BJ (cell line): ENCODE measurements at places on chromosomes 6 and 20. TPM values are rescaled to one million over a fixed set of nuclear protein-coding genes. Genes with fewer than 3 reads are reported as not detected.

DEF6 gene
- 3.7 and 4.1 TPM in 2 replicates for polyA plus RNA-seq

CALHM5 gene
- 4.4 and 6.6 TPM in 2 replicates for polyA plus RNA-seq

ZBTB22 gene
- polyA plus RNA-seq = 10.6 and 13.6 TPM in 2 replicates

F13A1 gene
- polyA plus RNA-seq = not detected in 2 replicates

SLC17A2 gene
- polyA plus RNA-seq = not detected in 2 replicates

GDAP1L1 gene
- not detected in 2 replicates for polyA plus RNA-seq

RAET1E gene
- 0.22 and 0.31 TPM in 2 replicates for polyA plus RNA-seq

PNPLA1 gene
- polyA plus RNA-seq = not detected in 2 replicates

TEAD3 gene
- 22.5 and 40.6 TPM in 2 replicates for polyA plus RNA-seq

ITPR3 gene
- polyA plus RNA-seq = 8.6 and 16.6 TPM in 2 replicates

IMPG1 gene
- polyA plus RNA-seq = not detected in 2 replicates

SPATS1 gene
- not detected in 2 replicates for polyA plus RNA-seq

PGC gene
- polyA plus RNA-seq = not detected in 2 replicates

NKX2-4 gene
- not detected in 2 replicates for polyA plus RNA-seq

IPCEF1 gene
- polyA plus RNA-seq = 0.02 and 0.10 TPM in 2 replicates

PI16 gene
- polyA plus RNA-seq = 0.09 and 0.21 TPM in 2 replicates

ATP9A gene
- polyA plus RNA-seq = 23.2 and 26.0 TPM in 2 replicates

GFRA4 gene
- polyA plus RNA-seq = not detected in 2 replicates

OOEP gene
- polyA plus RNA-seq = not detected in 2 replicates

DNA sequence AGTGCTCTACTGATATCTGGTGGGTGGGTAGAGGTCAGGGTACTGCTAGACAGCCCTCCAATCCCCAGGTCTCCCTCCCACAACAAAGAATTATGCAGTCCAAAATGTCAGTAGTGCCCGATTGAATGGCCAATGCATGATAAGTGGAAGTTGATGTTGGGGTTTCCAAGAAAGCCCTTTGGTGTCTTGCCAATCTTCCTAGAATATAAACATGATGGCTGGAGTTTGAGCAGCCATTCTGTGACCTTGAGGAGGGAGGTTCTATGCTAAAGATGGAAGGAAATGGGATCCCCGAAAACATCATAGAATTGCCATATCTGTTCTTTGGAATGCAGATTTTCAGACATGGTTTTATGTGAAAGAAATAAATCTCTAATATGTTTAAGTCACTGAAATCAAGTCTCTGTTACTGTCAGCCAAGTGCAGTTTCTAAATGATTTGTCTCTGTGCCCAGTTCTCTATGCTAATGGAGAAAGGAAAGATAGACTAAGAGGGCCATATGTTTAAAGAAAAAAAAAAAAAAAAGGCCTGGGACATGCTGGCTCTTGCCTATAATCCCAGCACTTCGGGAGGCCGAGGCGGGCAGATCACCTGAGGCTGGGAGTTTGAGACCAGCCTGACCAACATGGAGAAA lies 32.8 kb upstream of the PTPN1 start:
- DNase-seq = no peak

DNA sequence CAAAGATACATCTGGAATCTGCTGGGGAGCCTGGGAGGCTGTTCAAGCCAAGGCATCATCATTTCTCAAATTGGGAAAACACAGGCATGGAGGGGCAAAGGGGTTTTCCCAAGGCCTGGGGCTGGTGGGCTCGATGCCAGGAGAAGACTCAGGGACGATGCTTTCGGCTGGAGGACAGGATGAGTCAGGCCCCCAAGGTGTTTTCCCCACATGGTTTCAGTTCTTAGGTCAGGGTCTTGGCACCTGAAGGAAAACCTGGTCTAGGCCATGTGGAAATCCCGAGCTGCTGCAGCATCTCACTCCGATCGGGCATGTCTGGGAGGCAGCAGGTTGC lies 348.1 kb downstream of the CDC5L start:
- DNase-seq = no peak

DNA sequence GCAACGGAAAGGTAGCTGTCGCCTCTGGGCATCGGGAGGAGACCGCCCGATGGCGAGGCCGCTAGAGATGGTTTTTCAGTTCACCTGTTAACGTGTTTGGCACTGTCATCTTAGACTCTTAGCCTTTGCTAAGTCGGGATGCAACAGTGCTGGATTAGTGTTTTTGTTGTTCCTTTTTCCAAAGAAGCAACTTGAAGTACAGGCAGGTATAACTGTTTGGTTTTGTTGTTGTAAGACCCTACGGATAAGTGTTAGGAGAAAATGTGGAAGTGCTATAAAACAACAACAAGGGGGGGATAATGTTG lies 723 bp downstream of the MANEA start:
- DNase-seq = no peak

- no peak for DNase-seq
These were observed 48.9 kb upstream of the BHLHE23 start for GRCh38 chr20:63055575-63056235.

DNA sequence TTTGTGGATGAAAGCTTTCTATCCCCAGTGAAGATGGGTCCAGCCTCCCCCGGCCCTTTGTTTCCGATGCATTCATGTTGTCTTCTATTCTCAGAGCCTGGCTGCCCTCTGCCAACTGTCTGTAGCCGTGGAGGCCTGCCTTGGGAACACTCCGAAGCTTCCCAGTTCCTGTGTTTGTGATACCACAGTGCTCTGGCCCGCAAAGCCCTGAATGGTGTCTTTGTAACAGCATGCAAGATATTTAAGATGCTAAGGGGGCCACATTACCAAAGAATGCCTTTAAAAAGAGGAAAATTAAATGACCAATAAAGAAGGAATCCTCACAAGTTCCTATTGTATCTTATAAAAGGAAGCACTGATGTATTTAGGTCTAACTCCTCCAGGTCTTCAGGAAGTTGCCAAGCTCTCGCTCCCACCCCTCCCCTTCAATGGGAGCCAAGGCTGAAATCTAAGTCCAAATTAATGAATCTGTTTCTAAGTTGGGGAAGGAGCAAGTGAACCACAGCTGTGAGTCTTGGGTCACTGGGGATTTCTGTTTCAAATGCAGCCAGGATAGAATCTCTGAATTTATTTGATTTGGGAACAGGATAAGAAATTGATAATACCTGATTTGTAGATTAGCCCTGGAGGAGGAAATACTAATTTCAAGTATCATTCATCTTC lies 596.1 kb downstream of the QKI start:
- DNase-seq = no peak

DNA sequence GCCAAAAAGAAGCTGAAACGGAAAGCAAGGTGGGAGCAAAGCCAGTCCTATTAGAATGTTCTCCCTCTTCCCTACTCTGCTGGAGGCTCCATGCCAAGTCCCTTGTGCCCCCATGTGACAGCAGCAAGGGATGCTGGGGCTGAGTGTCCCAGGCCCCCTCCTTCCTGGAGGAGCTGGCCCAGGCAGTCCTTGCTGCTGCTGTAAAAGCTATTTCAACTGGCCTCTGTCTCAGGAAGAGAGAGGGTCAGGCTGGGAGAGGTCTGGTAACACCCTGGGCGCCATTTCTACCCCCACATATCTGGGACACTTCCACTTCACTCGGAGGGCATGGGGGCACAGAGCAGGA lies 25.0 kb downstream of the TTBK1 start:
- no peak for DNase-seq

GRCh38 chr20:32050851-32051556 lies 1.0 kb upstream of the HCK start:
- DNase-seq = no peak

DNA sequence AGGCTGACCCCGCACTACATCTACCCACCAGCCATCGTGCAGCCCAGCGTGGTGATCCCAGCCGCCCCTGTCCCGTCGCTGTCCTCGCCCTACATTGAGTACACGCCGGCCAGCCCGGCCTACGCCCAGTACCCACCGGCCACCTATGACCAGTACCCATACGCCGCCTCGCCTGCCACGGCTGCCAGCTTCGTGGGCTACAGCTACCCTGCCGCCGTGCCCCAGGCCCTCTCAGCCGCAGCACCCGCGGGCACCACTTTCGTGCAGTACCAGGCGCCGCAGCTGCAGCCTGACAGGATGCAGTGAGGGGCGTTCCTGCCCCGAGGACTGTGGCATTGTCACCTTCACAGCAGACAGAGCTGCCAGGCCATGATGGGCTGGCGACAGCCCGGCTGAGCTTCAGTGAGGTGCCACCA lies 16.4 kb downstream of the RBM38 start:
- no peak for DNase-seq

- DNase-seq = no peak
These were observed 39.8 kb downstream of the SNX5 start for GRCh38 chr20:17928633-17929311.

GRCh38 chr6:148316308-148316707 lies 26.3 kb upstream of the SASH1 start:
- DNase-seq = no peak

GRCh38 chr20:43789593-43789992 lies 62.8 kb upstream of the GTSF1L start:
- DNase-seq = no peak

DNA sequence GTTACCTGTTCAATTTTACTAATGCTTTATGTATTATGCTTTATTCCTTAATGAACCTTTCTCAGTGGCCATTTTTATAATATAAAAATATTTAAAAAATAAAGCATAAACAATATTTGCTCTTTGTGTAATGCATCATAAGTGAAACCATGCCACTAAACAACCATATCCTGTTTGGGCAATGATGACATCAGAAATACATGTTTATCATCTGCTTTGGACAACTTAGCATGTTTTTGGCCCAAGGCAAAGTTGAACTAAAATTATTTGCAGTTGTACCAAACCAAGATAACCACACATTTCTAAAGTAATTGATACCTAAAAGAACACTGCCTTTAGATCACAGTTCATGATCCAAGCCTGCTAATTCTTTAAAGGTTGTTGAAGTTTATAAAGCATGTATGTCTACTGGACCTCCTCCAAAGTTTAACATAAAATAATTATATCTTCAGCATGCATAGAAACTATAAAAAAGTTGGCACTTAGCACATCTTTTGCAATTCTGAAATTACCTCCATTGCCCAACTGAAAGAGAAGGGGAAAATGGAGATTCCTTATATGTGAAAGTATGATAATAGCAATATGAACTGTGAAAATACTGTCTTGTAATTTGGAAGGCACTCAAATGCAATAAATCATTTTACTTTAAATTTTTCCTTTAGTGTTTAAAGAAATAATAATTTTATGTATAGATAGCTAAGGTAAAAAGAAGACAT lies 325.6 kb upstream of the RUNX2 start:
- DNase-seq = no peak

DNA sequence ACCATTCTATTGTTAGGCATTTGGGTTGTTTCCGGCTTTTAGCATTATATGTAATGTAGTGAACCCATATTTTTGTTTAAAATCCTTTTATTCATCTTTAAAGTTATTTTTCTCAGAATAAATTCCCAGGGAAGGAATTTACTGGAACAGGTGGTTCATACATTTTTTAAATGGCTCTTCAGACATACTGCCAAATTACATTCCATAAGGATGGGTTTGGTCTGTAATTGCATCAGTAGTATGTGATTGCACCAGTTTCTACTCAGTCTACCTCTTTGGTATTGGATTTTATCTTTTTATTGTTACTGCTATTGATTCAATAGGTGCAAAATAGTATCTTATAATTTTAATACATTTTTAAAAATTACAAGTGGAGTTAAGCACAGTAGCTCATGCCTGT lies 27.2 kb downstream of the BRPF3 start:
- no peak for DNase-seq

- peak; percentile 94 for DNase-seq
These were observed 75.9 kb upstream of the MYL9 start for GRCh38 chr20:36465109-36466080.

GRCh38 chr6:104597541-104598050 lies 262.1 kb downstream of the HACE1 start:
- peak; percentile 36 for DNase-seq

GRCh38 chr20:48463916-48464315 lies 363.9 kb downstream of the PREX1 start:
- DNase-seq = no peak

- DNase-seq = no peak
These were observed 17.3 kb upstream of the PCMTD2 start for GRCh38 chr20:64238115-64238825.

GRCh38 chr6:75893776-75894152 lies 144.7 kb downstream of the MYO6 start:
- DNase-seq = no peak

DNA sequence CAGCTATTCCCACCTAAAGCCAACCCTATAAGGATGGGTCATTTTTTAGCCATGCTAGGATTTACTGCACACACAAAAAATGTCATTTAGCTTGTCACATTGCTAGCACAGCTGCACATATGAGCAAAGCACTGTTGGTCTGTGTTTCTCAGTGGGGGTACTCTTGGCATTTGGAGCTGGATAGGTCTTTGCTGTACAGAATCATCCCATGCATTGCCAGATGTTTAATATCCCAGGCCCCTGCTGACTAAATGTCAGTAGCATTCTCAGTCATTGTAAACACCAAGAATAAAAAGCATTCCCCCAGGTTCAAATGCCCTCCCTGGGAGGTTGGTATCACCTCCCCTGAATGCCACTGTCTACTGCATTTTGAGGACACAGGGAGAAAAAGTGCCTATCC lies 14.6 kb upstream of the LTV1 start:
- DNase-seq = no peak

- no peak for DNase-seq
These were observed 149.9 kb upstream of the AFDN start for GRCh38 chr6:167676666-167677421.

DNA sequence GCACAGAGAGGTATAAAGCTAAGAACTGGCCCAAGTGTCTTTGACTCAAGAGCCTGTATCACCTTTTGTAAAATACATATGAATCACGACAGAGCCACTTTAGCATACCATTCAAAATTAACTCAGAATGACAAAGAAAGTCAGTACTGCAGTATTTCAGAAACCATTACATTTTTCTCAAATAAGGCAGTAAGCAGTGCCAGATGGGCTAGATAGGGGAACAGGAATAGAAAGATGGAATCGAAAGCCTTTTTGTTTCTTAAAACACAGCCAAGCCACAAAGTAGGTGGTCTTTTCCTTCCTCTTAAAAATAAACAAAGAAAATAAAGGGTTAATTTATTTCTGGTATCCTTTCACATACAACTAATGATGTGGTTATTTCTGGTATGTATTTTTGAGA lies 10.3 kb downstream of the CLDN20 start:
- no peak for DNase-seq

DNA sequence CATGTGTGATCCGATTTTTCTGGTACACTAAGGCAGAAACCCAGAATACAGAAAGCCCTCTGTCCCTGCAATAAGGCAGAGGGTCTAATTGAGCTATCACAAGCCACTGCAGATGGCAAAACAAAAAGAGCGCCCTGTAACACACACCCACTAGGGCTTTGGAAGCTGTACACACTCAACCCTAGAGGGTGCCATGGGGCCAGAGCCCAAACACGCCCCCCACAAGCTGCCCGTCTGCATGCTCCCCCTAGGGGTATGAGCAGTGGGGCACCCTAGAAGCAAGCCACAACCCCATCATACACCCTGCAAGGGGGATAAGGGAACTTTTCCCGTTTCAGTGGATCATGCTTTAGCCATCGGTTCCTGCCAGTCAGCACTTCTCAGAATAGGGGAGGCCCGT lies 62.2 kb upstream of the PDE10A start:
- no peak for DNase-seq

- DNase-seq = no peak
These were observed 1.3 kb downstream of the RIPOR3 start for GRCh38 chr20:50689864-50690649.

DNA sequence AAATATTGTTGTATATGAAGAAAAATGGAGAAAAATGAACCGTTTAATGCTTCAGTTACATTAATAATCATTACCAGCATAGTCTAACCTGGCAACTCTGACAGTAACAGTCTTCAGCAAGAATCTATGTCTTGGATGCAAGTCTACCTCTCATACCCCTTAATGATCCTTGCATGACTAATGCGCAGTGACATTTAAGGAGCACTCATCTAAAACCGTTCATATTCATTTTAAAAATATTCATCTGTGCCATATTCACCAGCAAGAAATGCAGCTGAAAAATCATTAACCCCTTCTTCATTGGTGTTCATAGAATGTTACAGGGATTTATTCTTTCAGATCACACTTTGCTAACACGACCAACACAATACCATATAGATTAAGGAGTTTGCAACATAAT lies 227.2 kb upstream of the ASCC3 start:
- no peak for DNase-seq
